ENCODE measurements at places on chromosomes 2 and 18.
A peak's percentile ranks its signal among the peaks of the same experiment; 100 is the strongest.

DNA sequence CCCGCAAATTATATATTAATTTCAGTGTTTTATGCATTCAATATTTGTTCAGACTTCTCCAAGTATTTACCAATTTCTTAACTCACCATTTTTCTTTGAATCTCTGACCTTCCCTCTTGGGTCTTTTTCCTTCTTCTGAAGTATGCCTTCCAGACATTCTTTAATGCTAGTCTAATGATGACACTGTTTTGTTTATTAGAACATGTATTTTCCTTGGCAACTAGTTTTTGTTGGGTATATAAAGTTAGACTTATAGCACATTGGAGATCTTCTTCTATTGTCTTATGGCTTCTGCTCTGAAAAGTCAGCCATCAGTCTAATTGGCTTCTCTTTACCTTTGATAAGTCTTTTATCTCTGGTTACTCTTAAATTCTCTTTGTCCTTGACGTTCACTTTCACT, 423.2 kb upstream of the NRP2 start:
- H3K4me1 ChIP-seq, result no peaks in the 10 kb centered on the region
- no peak for DNase-seq
- H3K4me3 ChIP-seq, result no peak overlapping the region
- no peaks in the 10 kb centered on the region for H3K27me3 ChIP-seq
- H3K27ac ChIP-seq, result no peak overlapping the region

DNA sequence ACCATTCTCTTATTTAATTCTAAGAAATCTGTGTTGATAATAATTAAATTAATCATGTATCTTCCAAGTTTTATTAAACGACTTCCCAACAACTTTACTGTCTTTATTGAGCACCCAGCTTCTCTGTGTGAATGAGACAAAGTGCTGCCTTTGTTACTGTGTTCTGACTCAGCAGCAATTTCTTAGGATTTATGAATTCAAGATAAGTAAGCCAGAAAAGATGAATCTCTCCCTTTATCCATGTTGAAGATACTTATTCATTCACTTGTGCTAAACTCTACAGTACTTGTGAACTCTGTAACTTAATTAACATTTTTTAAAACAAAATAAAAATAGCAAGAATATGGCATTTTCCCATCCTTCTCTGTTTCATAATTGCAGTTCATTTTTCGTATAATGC, 1403.3 kb upstream of the DDX18 start:
- H3K27me3 ChIP-seq, result no peaks in the 10 kb centered on the region
- H3K36me3 ChIP-seq, result no peaks in the 10 kb centered on the region
- H3K4me3 ChIP-seq, result no peak overlapping the region
- H3K4me1 ChIP-seq, result no peaks in the 10 kb centered on the region
- no peak for DNase-seq

- H3K27me3 ChIP-seq, result no peaks in the 10 kb centered on the region
- H3K4me1 ChIP-seq, result no peaks in the 10 kb centered on the region
- no peak for DNase-seq
- H3K27ac ChIP-seq, result no peak overlapping the region
Measured at GRCh38 chr2:196489371-196489770, 150.1 kb upstream of the CCDC150 start.

GRCh38 chr2:6946722-6947121, 29.5 kb downstream of the RNF144A start:
- H3K27me3 ChIP-seq, result no peaks in the 10 kb centered on the region
- no peak for DNase-seq
- H3K27ac ChIP-seq, result no peak overlapping the region
- H3K36me3 ChIP-seq, result no peaks in the 10 kb centered on the region
- peaks cover 17% of the 10 kb centered on the region for H3K4me1 ChIP-seq

DNA sequence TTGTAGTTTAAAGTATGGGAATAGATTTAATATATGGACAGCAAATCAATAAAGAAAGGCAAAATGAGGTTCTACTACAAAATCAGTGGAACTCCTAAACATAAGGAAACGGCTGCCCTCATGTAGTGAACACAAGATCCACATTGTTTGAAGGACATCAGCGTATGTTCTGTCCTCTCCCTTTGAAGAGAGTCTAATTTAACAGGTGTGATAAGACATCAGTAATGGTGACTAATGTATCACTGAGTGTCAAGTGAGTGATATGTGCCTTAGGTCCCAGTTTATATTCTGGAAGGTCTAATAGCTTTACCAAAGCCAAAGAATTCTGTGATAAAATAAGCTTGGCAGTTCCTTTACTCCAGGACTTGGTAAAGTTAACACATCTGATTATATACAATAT, 248.7 kb downstream of the PTPRM start:
- H3K27me3 ChIP-seq, result no peaks in the 10 kb centered on the region
- peaks cover 14% of the 10 kb centered on the region for H3K4me1 ChIP-seq
- no peaks in the 10 kb centered on the region for H3K36me3 ChIP-seq
- H3K4me3 ChIP-seq, result no peak overlapping the region

GRCh38 chr2:198465970-198466369, 661.6 kb downstream of the PLCL1 start:
- no peak for DNase-seq
- H3K4me3 ChIP-seq, result no peak overlapping the region
- H3K4me1 ChIP-seq, result no peaks in the 10 kb centered on the region
- H3K27me3 ChIP-seq, result no peaks in the 10 kb centered on the region
- H3K27ac ChIP-seq, result no peak overlapping the region

DNA sequence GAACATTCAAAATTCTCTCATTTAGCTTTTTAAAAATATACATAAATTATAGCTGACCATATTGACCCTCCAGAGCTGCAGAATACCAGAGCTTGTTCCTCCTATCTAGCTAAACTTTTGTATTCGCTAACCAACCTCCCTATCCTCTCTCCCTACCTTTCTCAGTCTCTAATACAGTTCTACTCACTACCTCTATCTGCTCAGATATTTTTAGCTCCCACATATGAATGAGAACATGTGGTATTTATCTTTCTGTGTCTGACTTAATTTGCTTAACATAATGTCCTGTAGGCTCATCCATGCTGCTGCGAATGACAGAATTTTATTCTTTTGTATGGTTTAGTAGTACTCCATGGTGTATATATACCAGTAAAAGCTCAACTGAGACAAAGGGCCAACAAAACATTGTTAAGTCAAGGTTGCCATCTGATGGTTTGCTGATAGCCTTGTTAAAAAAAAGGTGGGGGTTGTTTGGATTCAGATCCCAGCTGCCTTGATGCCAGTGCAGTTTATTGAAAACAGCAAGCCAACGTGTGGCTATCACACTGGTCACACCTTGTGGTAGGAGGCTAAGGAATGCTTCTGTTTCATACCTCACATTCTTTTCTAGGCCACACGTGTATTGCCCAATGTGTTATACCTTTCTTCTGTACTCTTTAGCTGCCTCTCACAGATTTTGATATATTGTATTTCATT, 101.5 kb downstream of the VWA3B start:
- H3K36me3 ChIP-seq, result no peaks in the 10 kb centered on the region
- H3K4me3 ChIP-seq, result no peak overlapping the region
- peak; percentile 39 for DNase-seq
- no peak overlapping the region for H3K27ac ChIP-seq
- H3K27me3 ChIP-seq, result no peaks in the 10 kb centered on the region

- no peak for DNase-seq
- no peaks in the 10 kb centered on the region for H3K4me1 ChIP-seq
- no peak overlapping the region for H3K27ac ChIP-seq
- H3K27me3 ChIP-seq, result no peaks in the 10 kb centered on the region
- no peak overlapping the region for H3K4me3 ChIP-seq
Measured at GRCh38 chr2:176650104-176650837, 381.0 kb downstream of the MTX2 start.

DNA sequence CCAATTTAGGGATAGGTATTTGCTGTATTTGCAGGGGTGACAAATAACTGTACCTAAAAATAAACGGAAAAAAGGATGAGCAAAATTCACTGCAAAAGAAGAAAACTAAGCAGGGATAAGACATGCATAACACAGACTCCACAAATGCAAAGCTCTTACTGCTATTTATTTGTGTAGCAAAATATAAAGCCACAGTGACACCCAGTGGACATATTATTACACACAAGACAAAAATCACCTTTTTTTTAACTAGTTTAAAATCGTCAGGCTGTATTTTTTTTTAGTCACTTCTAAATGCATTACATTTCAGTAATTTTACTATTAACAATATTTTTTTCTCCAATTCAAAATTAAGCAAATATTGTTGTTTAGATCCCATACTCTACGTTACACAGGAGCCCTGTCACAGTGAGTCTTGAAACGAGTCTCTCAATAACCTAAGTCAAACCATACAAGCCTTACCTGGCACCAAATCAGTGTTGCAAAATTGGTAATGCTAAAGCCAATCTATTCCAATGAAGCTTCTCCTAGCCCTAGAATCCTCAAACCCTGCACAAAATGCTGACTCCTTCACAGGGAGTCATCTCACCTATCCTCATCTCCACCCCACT, 23.7 kb downstream of the METTL4 start:
- no peaks in the 10 kb centered on the region for H3K4me1 ChIP-seq
- H3K36me3 ChIP-seq, result no peaks in the 10 kb centered on the region
- no peak overlapping the region for H3K4me3 ChIP-seq
- H3K27ac ChIP-seq, result no peak overlapping the region
- no peak for DNase-seq

DNA sequence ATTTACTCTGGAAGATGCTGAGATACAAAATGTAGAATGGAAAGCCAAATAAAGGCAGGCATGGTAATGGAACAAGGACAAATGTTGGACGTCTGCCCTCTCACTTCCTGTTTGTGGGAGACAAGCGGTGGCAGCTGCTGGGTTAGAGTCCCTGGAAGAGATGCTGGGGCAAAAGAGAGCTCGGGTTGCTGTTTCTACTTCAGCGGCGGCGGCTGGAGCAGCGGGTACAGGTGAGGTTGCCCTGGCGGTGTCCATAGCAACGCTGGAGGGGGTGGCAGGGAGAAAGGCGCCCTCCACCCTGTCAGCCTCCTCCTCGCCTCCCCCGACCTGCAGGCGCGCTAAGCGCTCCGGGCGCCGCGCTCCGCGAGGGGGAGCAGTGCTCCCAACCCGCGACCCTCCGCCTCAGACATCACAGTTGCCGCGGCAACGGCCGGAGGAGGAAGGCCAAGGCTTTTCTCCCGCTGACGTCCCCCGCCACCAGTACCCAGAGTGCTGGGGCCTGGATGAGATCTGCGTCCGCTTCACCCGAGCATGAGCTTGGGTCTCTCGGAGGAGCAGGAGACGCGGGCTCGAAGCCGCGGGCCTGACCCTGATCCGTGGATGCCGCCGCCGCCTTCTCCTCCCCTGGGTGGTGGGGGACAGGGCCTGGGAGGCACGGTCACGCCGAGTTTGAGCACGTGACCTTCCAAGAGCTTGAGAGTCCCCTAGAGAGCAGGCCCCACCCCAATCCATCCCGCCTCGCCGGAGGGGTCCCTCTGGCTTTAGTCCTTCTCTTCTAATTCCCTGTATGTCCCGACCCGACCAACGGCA, 65.6 kb downstream of the NOL4 start:
- no peaks in the 10 kb centered on the region for H3K36me3 ChIP-seq
- H3K4me3 ChIP-seq, result no peak overlapping the region
- H3K27ac ChIP-seq, result no peak overlapping the region
- peaks cover 3% of the 10 kb centered on the region for H3K4me1 ChIP-seq
- no peak for DNase-seq

DNA sequence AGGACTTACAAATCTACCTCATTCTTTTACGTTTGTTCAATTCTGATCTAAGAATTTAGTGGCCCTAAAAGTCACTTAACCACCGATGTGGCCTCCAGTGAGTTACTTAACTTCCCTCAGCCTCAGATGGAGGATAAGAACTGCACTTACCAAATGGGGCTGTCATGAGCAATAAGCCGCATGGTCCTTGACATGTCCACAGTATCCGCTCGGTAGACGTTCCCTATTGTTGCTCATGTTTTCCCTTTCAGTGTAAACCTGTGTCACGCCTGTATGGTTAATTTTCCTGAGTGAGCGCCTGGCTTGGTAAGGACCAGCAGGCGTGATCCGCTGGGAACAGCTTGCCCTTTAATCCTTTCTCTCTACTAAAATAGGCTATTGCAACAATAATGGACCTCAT, 20.3 kb downstream of the SEC11C start:
- H3K4me1 ChIP-seq, result no peaks in the 10 kb centered on the region
- DNase-seq, result no peak
- H3K27ac ChIP-seq, result no peak overlapping the region
- H3K36me3 ChIP-seq, result no peaks in the 10 kb centered on the region

DNA sequence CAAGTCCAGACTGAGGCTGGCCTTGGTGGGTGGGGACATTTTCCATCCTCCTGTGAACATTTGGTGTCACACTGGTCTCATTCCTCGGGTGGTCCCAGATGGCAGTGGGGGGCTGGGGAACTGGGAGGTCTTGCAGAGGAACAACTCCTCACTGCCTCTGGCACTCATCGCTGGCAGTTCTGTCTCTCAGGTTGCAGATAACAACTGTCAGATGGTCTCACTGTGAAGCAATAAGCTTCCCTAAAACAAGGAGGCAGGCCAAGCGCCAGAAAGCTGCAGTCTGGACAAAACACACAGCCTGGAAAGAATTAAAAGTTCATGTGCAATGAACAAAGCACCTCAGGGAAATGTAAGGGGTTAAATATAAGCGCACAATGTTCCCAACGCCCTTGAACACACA, 78.1 kb downstream of the IRS1 start:
- H3K27me3 ChIP-seq, result no peaks in the 10 kb centered on the region
- DNase-seq, result no peak
- H3K36me3 ChIP-seq, result peaks cover 7% of the 10 kb centered on the region

GRCh38 chr2:99552529-99552928, 62.7 kb upstream of the REV1 start:
- H3K4me3 ChIP-seq, result no peak overlapping the region
- peaks cover 5% of the 10 kb centered on the region for H3K36me3 ChIP-seq
- no peak for DNase-seq
- H3K4me1 ChIP-seq, result no peaks in the 10 kb centered on the region
- peaks cover 94% of the 10 kb centered on the region for H3K27me3 ChIP-seq
- no peak overlapping the region for H3K27ac ChIP-seq

GRCh38 chr2:225019105-225019504, 23.2 kb downstream of the DOCK10 start:
- DNase-seq, result no peak
- no peaks in the 10 kb centered on the region for H3K27me3 ChIP-seq
- no peaks in the 10 kb centered on the region for H3K36me3 ChIP-seq
- peak overlapping the region; percentile 15 for H3K27ac ChIP-seq
- H3K4me3 ChIP-seq, result no peak overlapping the region
- peaks cover 30% of the 10 kb centered on the region for H3K4me1 ChIP-seq

- H3K4me1 ChIP-seq, result no peaks in the 10 kb centered on the region
- H3K27me3 ChIP-seq, result peaks cover 94% of the 10 kb centered on the region
- no peaks in the 10 kb centered on the region for H3K36me3 ChIP-seq
- H3K27ac ChIP-seq, result no peak overlapping the region
- DNase-seq, result no peak
Measured at GRCh38 chr18:59505356-59505755, 146.3 kb upstream of the LMAN1 start.

- no peaks in the 10 kb centered on the region for H3K36me3 ChIP-seq
- peaks cover 43% of the 10 kb centered on the region for H3K27me3 ChIP-seq
- no peak overlapping the region for H3K4me3 ChIP-seq
Measured at GRCh38 chr2:172806493-172806892, 70.8 kb downstream of the RAPGEF4 start.

GRCh38 chr18:74351354-74351753, 35.7 kb downstream of the C18orf63 start:
- peaks cover 11% of the 10 kb centered on the region for H3K27me3 ChIP-seq
- H3K4me1 ChIP-seq, result peaks cover 9% of the 10 kb centered on the region
- no peak overlapping the region for H3K4me3 ChIP-seq
- no peak overlapping the region for H3K27ac ChIP-seq

- DNase-seq, result no peak
- no peaks in the 10 kb centered on the region for H3K27me3 ChIP-seq
- H3K4me3 ChIP-seq, result no peak overlapping the region
- no peaks in the 10 kb centered on the region for H3K36me3 ChIP-seq
- no peak overlapping the region for H3K27ac ChIP-seq
Measured at GRCh38 chr2:132804051-132804450, 134.0 kb upstream of the LYPD1 start.

Measured in Calu3 (cell line).